NCI-H446 treated with DMSO at 0.1 percent for 48 hours (cell line): ENCODE measurements at places on chromosomes 2 and 18.

DNA sequence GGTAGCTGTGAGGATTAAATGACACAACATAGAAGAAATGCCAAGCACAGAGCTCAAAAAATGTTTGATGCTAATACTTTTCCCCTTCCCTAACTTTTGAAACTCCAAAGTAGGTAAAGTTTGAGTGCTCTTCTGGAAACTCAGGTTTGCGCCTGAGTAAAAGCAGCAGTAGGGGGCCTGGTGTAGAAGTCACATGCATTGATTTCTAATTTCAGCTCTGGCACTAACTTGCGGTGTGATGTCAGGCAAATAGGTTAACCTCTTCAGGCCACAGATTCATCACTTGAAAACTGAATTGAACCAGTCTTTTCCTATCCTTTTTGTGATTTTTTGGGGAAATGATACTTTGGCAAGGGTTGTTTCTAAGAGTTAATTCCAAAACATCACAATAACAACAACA is 27.2 kb downstream of the LHCGR start:
- no peak for DNase-seq

GRCh38 chr2:38734299-38735058 is 16.7 kb downstream of the SRSF7 start:
- DNase-seq, result no peak

DNA sequence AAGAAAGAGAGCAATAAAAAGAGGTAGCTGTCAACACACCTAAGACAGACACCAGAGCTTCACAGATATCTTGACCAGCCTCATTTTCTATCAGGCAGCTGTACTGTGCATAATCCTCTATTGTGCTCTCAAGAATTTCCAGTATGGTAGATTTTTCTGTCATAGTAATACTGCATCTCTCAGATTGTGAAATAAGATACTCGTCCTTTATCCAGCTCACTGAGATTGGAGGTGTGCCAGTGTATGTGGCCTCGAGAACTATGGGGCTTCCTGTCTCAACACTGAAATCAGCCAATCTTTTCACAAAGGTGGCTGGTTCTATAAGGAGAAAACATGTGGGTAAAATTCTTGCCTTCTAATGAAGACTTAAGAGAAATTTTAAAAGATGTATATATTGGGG is 88.9 kb downstream of the TTN start:
- no peak for DNase-seq

DNA sequence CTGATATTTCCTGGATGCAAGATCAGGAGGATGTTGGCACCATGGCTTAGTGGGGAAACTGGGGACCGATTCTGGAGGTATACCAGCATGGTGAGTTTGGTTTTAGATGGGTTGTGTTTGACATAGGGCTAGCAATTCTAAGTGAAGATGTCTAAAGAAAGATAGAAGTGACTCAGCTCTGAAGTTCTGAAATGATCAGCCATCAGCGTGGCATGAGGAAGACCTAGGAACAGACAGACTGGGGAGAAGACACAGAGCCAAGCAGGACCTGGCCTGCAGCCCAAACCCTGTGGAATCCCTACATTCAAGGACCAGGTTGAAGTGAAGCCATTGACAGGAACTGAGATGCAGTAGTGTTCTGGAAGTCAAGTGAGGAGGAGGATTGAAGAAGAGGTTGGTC is 39.8 kb downstream of the HRH4 start:
- no peak for DNase-seq

- DNase-seq, result no peak
Measured at GRCh38 chr2:46439582-46439981, 39.8 kb upstream of the TMEM247 start.

GRCh38 chr2:106353676-106354075 is 114.5 kb downstream of the RGPD3 start:
- DNase-seq, result no peak

DNA sequence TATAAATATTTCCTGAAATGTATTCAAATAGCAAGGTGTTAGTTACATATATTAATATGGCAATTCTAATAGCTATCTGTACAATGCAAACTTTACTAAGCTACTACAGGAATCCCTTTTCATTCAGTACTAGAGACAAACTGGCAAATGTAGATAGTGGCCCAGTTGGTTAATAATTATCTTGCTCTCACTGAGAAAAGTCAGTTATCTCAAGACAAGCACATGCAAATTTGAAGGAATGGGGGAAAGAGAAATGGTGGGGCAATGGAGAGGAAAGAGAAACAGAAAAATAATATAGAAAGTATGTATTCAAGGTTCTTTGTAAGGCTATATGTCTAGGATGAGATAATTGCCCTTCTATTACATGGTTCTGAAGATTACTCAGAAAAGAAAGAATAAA is 280.0 kb downstream of the FIGN start:
- no peak for DNase-seq
